ENCODE measurements at places on chromosomes 7 and 10.
A peak's percentile ranks its signal among the peaks of the same experiment; 100 is the strongest.

- DNase-seq, result no peak
These were observed 25.9 kb downstream of the TRDMT1 start for GRCh38 chr10:17175551-17175950.

GRCh38 chr10:107548301-107548700 is 383.8 kb upstream of the SORCS1 start:
- no peak for DNase-seq

DNA sequence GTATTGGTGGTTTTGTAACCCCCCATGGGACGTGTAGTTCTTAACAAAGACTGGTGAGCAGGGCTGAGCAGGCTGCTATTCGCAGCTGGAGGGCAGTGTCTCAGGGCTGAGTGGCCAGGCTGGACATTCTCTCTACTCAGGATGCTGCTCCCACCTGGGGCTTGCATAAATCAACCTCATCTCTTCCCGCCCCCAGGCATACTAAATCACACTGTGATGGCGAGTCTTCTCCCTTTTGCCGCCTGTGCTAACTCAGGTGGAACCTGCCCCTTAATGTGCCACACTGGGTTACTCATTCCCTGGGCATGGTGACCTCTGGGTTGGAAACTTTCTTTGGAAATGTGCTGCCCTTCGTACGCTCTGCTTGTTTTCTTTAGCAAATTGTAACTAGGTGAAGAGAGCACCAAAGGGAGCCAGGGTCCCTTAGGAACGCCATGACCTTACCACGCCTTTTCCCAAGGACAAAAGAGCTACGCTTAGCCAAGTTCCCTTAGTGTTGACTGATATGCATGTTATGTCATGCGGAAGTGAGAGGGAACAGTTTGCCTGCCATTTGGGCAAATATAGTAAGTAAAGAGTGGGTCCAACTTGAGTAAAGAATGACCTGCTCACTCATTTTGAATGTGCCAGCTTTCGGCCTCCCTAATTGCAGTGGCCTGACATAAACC is 40.4 kb upstream of the COBL start:
- peak; percentile 53 for DNase-seq

DNA sequence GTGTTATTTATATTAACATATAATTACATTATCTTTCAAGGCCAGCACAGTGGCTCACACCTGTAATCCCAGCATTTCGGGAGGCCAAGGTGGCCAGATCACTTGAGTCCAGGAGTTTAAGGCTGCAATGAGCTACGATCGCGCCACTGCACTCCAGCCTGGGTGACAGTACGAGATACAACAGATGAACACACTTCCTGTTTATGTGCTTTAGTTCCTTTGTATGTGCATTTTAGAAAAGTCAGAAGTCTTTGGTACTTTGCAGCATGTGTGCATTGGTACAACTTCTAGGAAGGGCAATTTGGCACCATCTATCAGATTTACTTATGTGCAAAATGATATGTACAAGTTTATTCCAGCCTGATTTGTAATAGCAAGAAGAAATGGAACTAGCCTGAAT is 13.3 kb downstream of the SLC35G1 start:
- DNase-seq, result no peak

- DNase-seq, result no peak
These were observed 12.8 kb downstream of the UBE2D4 start for GRCh38 chr7:43938892-43939482.

- DNase-seq, result no peak
These were observed 595.4 kb upstream of the FOXK1 start for GRCh38 chr7:4086723-4087122.

- no peak for DNase-seq
These were observed 140.1 kb downstream of the ZFAND4 start for GRCh38 chr10:45532480-45532879.

- DNase-seq, result no peak
These were observed 24.5 kb downstream of the BLVRA start for GRCh38 chr7:43782768-43783555.

GRCh38 chr7:36037121-36037662 is 115.9 kb upstream of the EEPD1 start:
- DNase-seq, result peak; percentile 50

DNA sequence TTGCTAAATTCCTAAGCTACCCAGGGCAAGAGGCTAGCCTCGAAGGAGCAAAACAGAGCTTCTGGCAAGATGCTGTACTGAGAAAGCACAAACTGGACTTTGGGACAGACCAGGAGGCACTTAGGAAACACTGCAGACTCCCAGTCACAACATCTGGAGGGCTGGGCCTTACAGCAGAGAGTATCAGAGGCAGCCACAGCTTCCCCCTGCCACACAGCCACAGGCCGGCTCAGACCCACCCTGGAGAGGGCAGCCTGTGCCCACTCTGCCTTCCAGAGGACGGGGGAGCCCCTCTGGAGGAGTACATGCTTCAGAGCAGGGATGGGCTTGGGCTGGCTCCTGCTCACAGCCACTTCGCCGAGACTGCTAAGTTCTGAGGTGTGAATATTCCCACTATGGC is 17.4 kb downstream of the ESYT2 start:
- DNase-seq, result no peak

Measured in left renal pelvis (tissue), 4 donors.